Fibroblast of skin of scalp (primary cell): ENCODE measurements at places on chromosomes 16 and 17.
A peak's percentile ranks its signal among the peaks of the same experiment; 100 is the strongest.

GRCh38 chr17:65053354-65053881 is 3.1 kb downstream of the GNA13 start:
- no peak for DNase-seq

- DNase-seq: no peak
These were observed 36.3 kb downstream of the MARF1 start for GRCh38 chr16:15606518-15607220.

- DNase-seq: peak; percentile 56
These were observed 3.5 kb upstream of the WFDC1 start for GRCh38 chr16:84291226-84291625.

DNA sequence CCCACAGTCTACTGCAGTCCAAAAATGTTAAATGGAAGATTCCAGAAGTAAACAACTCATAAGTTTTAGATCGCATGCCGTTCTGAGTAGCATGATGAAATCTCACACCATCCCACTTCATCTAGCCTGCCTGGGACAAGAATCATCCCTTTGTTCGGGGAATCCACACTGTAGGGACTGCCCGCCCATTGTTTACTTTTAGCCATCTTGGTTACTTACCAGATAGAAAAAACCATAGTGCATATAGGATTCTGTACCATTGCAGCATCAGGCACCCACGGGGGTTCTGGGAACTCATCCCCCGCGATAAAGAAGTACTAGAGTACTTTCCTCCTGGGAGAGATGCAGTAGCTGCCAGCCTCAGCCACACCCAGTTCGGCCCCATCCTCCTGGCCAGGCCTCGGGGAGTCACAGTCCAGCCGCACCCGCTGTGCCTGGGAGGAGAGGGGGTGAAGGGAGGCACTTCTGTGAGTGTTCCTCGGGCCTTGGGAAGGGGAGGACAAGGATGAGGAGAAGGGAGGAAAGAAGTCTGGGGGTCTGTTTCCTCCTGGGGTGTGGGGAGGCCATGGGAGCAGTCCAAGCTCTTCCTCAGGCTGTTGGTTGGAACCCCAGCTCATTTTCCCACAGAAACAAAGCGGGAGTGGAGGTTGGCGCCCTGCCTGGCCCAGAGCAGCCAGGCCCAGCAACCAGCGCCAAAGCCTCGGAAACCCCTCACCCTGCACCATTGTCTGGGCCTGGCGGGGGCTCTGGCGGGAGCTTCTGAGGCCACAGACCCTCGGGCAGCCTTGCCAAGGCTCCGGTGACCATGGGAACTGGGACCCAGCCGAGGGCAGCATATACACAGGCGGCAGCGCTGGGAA is 8.9 kb downstream of the TRIM47 start:
- DNase-seq: peak; percentile 47

DNA sequence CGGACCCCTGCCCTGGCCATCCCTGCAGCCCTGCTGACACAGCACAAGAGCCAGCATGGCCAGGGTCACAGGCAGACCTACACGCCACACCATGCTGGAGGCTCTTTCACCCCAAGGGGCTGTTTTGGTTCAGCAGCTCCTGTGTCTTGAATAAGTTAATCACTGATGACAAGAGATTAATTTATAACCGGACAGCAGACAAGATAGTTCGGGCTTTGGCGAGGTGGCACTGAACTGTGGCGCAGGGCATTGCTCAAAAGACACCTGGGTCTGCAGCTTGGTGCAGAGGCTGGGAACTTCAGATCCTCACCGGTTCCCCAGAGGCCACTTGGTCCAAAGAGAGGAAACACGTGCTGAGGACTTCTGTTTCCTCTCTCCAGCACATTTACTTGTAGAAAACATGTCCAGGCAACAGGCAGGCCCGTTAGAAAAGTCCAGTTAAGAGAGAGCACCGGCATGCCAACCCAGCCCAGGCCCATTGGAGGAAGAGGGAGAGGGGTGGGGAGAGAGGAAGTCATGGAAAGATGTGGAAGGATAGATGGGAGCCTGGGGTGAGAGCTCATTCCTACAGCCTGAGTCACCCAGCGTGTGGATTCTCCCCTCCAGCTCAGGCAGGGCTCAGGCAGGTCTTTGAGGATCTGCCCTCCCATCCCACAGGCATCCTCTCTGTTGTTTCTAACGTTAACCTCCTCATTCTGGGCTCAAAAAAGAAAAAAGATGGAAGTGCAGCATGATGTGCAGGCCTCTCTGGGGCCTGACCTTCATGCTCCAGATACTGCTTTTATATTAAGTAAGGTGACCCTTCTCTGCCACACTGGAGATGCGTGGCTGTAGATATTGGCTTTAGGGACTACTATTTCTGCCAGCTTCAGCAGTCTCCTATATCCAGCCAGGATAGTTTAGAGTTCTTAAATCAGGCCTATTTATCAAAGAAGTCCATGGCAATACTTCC is 80.0 kb upstream of the HNF1B start:
- peak; percentile 92 for DNase-seq

DNA sequence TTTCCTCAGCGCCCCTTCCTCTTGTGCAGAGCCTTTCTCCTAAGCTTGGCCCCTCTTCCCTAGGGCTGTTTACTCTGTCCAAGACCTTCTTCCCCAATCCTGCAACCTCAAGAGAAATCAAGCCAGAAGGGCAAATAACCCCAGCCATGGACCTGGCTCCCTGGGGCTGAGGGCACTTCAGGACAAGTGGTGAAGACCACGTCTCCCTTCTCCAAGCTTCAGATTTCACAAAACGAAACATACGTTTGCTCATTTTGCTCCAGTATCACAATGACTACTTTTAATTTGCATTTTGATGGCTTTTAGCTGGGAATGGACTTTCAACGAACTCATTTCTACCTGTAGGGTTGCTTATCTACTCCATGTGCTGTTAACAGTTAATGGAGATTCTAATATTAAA is 139.8 kb upstream of the CACNG5 start:
- no peak for DNase-seq

GRCh38 chr16:30656974-30657865 is 1.0 kb upstream of the FBRS start:
- no peak for DNase-seq

- DNase-seq: no peak
These were observed 4.2 kb downstream of the RFNG start for GRCh38 chr17:82047379-82047778.

DNA sequence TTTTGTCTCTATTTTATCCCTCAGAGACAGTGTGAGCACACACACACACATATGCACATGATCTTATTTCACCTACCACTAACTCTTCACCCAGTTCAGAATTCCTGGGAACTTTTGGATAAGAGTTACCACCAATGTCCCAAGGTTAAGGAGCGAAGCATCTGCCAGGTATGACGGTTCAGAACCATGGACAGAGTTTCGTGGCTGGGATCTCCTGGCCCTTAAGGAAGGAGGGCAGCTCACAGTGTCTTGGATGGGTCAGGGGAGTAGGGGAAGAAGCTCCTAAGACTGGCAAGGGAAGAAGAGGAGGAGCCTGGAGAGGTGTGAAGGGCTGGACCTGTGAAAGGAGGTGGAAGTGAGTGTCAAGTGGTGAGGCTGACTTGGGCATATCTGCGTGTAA is 23.0 kb upstream of the TMEM132E start:
- peak; percentile 18 for DNase-seq

GRCh38 chr17:61366076-61366714 is 33.4 kb upstream of the TBX2 start:
- no peak for DNase-seq

DNA sequence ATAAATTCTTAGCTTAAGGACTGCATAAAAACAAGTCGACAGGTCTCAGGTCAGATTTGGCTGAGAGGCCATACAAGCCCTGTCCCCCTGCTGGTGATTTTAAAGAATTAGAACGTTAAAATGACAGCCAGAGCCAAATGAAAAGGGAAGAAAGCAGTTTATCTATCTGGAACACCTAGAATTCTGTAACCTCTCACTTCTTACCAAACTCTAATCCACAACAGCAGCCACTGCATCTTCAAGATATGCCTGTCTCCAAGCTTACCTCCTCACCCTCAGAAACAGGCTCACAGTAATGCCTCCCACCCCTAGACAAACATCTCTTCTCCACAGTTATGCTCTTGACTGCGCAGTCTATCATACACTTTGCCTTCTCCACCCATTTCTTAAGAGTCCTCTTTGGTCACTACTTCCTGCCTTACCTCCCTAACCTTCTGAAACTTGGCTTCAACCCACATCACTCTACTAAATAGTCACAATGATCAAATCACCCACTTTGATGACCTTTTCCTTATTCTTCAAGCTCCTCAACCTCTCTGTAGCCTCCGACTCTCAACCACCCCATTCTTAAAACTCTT is 14.2 kb downstream of the ANKFY1 start:
- peak; percentile 59 for DNase-seq

DNA sequence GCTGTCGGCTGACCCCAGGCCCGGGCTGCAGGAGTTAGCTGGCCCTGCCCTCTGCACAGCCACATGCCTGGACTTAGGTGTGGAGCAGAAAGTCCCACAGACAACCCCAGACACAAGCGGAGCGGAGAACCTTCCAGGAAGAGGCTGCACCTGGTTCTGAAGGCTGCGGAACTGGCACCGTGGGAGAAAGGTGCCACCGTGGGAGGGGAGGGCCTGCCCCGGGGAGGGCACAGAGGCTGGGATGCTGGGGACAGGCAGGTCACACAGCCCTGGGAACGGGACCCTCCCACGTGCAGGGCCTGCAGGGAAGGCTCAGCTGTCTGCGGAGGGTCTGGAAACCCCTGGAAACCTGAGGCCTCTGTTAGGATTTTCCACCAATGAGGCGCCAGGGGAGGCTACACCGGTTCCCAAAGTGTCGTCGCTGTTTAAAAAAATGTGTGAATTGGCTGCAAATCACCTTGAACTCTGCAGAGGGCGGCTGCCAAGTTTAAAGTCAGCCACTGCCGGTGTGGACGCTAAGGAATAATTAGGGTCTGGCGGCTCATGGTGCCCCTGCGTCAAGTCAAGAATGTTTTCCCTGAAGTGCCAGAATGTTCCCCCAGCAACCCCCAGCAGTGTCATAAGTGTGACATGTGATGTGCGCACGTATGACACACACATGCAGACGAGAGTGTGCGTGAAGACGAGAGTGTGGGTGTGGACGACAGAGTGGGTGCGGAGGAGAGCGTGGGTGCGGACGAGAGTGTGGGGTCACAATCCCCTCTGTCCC is 50.9 kb upstream of the PABPN1L start:
- no peak for DNase-seq

GRCh38 chr16:56382459-56382858 is 42.9 kb downstream of the AMFR start:
- DNase-seq: no peak

GRCh38 chr17:9169116-9169515 is 147.8 kb downstream of the NTN1 start:
- no peak for DNase-seq

DNA sequence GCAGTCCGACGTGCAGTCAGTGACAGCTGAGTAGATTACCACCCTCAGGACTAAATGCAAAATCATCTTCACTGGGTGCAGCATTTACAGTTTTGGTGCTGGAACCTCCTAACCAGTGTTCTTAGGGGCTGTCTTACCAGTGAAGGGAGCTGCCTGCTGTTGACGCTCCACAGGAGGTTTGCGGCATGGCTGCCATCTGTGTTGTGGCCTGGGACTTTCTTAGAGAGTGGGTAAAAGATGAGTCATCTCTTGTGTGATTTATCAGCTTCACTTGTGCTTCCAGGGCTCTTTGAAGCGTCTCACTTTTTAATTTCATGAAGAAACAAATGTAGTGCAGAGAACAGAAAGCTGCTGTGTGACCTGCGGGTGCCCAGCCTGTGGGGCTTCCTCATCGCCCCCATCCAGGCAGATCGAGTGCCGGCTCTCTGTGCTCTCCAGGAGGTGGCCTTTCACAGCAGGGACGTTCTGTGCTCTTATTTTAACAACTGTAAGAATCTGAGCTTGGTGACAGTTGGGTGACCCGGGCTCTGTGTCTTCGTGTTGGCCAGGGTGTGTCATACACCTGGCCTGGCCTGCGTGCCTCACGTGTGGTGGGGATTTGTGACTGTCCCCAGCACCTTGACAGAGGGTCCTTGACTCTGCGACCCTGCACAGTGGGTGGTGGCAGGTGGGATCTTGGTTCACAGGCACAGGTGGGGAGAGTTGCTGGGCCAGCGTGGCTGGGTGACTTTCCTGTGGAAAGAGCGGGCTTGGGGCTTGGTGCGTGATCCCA is 24.3 kb upstream of the ZNF750 start:
- DNase-seq: peak; percentile 85

GRCh38 chr17:83064021-83064731 is 15.2 kb upstream of the METRNL start:
- no peak for DNase-seq

- DNase-seq: no peak
These were observed 2.4 kb upstream of the KRTAP4-12 start for GRCh38 chr17:41126412-41126811.

DNA sequence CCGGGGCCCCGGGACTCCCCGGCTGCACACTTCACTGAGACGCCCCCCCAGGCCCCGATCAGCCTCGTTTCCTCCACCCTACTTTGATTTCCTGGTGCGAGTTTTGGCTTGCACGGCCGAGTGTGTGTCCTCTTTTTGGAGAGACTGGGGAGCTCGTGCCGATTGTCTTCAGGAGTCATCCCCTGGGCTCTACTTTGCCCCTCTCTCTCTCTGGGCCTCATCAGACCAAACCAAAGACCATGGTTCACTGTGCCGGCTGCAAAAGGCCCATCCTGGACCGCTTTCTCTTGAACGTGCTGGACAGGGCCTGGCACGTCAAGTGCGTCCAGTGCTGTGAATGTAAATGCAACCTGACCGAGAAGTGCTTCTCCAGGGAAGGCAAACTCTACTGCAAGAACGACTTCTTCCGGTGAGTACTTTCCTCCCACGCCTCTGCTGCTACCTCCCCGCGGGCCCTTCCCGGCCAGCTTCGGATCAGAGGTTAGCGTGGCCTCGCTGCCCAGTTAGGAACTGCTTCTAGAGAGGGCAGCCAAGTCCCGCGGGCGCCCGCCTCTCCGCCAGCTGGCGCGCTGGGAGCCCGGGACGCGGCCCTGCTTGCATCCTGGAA is 787 bp downstream of the LHX1 start:
- DNase-seq: no peak

DNA sequence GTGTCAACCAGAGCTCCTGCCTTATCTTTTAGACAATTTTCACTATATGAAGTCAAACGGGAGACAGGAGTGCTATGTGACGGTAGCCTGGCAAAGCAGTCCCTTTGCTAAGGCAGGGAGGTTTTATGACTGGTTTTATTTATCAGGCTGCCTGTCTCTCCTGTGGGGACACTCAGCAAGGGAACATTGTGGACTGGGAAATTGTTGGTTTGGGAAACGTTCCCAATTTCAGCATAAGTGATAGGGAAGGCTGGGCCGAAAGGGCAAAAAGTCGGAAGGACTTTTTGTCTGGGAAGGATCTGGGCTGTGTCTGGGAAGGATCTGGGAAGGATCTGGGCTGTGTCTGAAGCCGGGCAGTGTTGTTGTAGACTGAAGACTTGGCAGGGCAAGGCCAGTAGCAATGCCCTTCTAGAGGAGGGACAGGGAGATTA is 211.2 kb downstream of the PARN start:
- DNase-seq: no peak
